Smooth muscle cell of trachea (primary cell): ENCODE measurements at places on chromosomes 5 and 9. TPM values are rescaled to one million over a fixed set of nuclear protein-coding genes. Genes with fewer than 3 reads are reported as not detected.

The PCDHGB6 gene
- total RNA-seq: 5.1 and 6.5 TPM in 2 replicates

The NUTM2F gene
- total RNA-seq: not detected in 2 replicates

The SLC4A9 gene
- total RNA-seq: not detected in 2 replicates

The COL15A1 gene
- 12.6 and 15.1 TPM in 2 replicates for total RNA-seq

The TAL2 gene
- 0.29 TPM in 1 of 2 replicates, not detected in the other for total RNA-seq

The LCP2 gene
- not detected in 2 replicates for total RNA-seq

The BRD8 gene
- total RNA-seq: 35.7 and 60.1 TPM in 2 replicates

The GTF3C4 gene
- total RNA-seq: 14.1 and 14.9 TPM in 2 replicates

The CER1 gene
- not detected in 2 replicates for total RNA-seq

The SAPCD2 gene
- 1.5 and 8.0 TPM in 2 replicates for total RNA-seq

The TAF11L10 gene
- total RNA-seq: not detected in 2 replicates
